HAP-1 (cell line): ENCODE measurements at places on chromosomes 6 and 20.

DNA sequence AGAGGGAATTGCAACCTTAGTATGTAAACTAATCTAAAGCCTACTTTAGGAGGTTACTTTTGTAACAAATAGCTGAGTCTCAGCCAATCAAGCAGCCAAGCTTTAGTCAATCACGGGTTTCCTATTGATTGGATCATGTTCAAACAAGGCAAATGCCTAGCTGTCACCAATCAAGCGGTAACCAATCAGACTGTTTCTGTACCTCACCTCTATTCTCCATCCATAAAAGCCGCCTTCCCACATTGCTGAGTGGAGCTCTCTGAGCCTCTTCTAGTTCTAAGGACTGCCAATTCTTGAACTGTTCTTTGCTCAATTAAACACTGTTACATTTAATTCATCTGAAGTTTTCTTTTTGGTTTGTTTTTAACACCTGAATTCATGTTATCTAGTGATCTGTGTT lies 148.4 kb upstream of the BMP5 start:
- no peak for DNase-seq

- DNase-seq: peak; percentile 46
Observed at GRCh38 chr6:89298680-89299465, 16.2 kb downstream of the GABRR2 start.

GRCh38 chr20:22582386-22582963 lies 1.9 kb downstream of the FOXA2 start:
- DNase-seq: no peak

DNA sequence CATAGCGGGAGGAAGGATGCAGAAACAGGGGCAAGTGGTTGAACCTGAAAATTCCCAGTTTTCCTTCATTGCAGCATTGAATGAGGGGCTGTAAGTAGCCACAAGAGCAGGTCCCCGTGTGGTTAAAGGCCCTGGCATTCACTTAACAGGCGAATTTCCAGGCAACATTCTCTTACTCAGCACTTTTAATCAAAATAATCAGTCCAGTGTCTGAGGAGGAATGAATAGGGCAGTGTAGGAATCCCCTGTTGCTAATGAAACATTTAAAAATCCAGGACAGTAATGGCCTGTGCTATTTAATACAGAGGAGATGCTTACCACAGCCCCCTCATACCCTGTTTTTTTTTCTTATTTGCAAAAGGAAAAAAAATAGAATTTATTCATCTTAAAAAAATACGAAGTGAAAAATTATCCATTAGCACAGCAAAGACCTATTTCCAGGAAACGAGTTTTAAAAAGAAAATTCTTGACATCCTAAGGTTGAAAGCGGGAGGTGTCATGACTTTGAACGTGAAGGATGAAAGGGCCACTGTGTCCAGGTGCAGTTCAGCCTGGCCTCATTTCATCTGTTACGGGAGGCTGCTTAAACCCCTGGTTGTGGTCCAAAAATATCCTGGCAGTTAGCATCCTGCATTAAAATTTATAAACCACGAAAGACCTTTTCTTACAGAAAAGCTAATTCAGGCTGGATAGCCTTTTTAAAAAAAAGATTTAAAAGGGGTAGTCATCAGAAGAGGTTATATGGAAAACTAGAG lies 20.2 kb downstream of the MYLK4 start:
- DNase-seq: no peak

GRCh38 chr6:138596126-138596525 lies 96.8 kb upstream of the NHSL1 start:
- peak; percentile 80 for DNase-seq

GRCh38 chr6:20115246-20115980 lies 96.9 kb downstream of the MBOAT1 start:
- no peak for DNase-seq

- no peak for DNase-seq
Observed at GRCh38 chr6:46400898-46401297, 90.4 kb downstream of the RCAN2 start.

- peak; percentile 55 for DNase-seq
Observed at GRCh38 chr6:112296122-112296521, 41.8 kb upstream of the LAMA4 start.

DNA sequence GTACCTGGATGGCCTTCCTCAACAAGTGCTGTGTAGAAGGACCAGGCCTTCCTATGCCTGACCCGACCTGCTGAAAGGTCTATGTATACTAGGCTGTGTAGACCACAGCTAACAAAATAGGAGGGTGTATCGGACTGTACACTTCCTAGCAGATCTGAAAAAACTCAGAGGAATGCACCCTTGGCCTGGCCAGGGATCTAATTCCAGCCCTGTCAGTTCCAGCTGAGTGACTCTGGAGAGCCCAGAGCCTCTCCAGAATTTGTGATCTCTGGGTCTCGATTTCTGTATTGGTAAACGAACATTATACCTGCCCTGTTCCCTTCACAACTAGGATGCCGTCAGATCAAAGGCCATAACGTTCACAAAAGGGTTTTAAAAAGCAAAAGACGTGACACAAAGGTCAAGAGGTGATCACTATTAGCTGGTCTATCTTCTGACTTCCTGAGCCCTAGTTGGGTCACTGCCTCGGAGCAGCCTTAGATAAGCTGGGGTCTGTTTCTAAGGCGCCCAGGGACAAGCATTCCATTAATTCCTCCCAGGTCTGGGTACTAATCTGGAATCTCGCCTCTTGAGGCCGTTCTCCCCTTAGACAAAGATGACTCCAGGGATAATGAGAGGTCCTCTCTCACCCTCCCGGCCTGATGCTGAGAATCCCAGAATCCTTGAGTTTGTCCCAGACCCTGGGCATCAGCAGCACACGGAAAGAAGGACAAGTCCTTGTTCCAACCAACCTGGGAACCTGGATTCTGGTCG lies 13.9 kb downstream of the MTCH1 start:
- no peak for DNase-seq

GRCh38 chr6:157982102-157982562 lies 469 bp downstream of the SYNJ2 start:
- DNase-seq: no peak

DNA sequence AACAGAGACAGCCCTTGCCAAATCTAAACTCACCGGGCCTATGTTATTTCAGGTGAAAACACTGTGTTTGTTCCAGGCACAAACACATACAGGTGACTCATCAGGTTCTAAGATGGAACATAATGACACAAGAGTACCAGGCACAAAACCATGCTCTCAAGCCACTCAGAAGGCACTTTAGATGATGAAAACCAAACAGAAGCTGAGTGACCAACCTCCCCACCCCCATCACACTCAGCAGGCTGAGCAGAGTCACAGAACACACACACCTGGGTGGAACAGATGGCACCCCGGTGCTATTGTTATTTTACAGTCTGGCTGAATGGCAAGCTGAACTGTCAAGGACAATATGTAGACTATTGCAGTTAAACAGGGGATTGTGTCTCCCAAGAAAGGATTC lies 20.6 kb upstream of the NKX2-2 start:
- DNase-seq: no peak

GRCh38 chr6:129593233-129593564 lies 116.8 kb downstream of the ARHGAP18 start:
- DNase-seq: no peak

GRCh38 chr6:156928972-156929371 lies 151.8 kb downstream of the ARID1B start:
- no peak for DNase-seq

DNA sequence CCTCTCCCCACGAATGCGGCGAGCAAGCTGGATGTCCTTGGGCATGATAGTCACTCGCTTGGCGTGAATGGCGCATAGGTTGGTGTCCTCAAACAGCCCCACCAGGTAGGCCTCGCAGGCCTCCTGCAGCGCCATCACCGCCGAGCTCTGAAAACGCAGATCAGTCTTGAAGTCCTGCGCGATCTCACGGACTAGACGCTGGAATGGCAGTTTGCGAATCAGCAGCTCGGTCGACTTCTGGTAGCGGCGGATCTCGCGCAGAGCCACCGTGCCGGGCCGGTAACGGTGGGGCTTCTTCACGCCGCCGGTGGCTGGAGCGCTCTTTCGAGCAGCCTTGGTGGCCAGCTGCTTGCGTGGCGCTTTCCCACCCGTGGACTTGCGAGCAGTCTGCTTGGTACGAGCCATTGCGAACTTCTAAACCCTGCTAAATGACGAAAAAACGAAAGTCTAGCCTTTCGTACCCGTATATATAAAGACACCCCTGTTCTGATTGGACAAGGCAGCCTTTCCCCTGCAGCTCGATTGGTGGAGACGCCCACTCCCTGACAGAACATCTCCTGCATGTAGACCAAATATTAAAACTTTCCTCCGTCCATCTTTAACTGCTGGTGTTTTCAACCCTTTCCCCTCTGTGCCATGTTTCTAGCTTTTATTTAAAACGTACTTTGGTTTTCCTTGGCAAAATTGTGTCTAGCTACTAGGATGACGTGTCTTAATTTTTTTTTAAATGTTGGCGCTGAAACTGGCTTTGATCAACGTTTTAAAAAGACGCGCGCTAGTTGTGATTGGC lies 109.8 kb downstream of the HFE start:
- DNase-seq: peak; percentile 94

GRCh38 chr6:163392533-163392932 lies 22.0 kb upstream of the QKI start:
- DNase-seq: no peak

- no peak for DNase-seq
Observed at GRCh38 chr6:1589208-1589607, 20.5 kb upstream of the FOXC1 start.

DNA sequence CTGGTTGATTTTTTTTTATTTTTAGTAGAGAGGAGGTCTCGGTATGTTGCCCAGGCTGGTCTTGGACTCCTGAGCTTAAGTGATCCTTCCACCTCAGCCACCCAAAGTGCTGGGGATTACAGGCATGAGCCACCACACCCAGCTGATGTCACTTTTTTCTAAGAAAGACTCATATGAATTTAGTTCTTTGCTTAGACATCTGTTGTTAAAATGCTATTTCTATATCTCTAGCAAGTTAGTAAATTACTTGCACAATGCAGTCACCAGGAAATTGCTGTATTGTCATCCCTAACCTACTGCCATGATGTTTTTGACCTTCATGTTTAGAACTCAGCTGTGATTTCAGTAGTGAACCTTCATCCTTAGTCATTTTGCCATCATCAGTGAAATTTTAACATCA lies 5.7 kb downstream of the KDM1B start:
- no peak for DNase-seq

GRCh38 chr20:58640446-58640845 lies 10.6 kb upstream of the STX16 start:
- no peak for DNase-seq

DNA sequence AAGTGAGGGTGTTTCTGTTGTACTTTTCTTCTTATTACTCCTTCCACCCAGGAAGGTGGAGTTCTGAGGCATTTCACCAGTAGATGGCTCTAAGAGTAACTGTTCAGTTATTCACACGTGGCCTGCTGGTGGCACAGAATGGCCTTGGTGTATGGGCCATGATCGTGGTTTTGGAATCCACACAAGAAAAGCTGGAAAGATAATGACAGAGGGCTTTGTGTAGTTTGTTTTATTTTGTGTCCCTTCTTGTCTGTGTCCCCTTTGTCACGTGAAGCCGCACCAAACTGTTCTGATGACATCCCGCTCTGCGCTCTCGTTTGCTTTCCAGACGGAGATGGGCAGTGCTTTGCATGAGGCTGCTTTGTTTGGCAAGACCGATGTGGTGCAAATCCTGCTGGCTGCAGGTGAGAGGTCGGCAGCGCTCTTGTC lies 93.4 kb downstream of the ANKS1A start:
- peak; percentile 36 for DNase-seq
